ENCODE measurements at places on chromosomes 4 and X.

GRCh38 chr4:38209654-38210053 is 249.5 kb downstream of the PTTG2 start:
- no peak for DNase-seq

DNA sequence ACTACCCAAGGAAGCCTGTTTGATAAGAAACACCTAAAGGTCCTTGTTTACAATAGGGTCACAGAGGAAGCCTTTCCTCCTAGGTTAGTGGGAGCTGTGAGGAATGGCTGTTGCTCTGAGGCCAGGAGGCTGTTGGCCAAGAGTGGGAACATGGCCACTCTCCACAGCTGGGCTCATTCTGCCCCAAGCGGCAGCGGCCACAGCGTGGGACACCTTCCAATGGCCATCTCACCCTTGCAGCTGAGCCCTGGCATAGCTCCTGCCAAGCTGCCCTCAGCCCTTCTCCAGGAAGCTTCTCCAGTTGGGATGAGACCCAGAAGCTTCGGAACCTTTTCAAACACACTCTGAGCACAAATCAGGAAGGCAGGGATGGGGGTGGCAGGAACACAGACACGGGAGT is 111.8 kb upstream of the MAP3K15 start:
- no peak for DNase-seq

DNA sequence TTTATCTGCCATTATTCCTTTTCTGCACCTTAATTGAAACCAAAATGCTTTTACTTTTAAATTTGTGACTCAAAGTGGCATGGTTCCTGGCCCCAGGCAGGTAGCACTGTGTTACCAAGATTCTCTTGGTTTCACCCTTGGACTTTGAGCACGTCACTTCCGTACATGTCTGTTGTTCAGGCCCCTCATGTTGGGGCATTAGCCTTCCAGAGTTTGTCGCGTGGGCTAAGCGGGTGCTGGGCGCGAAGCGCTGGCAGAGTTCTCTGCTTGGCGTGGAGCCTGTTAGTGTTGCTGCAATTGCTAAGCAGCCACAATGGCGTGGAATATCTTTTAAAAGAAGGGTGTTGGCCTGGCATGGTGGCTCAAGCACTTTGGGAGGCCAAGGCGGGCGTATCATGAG is 14.0 kb upstream of the TADA2B start:
- DNase-seq, result no peak

- DNase-seq, result no peak
These were observed 27.5 kb upstream of the DUSP21 start for GRCh38 chrX:44816367-44816766.

DNA sequence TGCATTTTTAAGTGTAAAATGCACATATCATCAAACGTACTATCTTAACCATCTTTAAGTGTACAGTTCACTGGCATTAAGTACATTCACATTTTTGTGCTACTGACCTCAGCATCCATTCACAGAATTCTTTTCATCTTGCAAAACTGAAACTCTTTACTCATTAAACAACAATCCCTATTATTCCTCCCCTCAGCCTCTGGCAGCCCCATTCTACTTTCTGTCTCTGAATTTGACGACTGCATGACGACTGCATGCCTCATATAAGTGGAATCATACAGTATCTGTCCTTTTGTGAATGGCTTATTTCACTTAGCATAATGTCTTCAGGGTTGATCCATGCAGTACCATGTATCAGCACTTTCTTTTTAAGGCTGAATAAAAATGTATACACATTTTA is 38.7 kb downstream of the CNKSR2 start:
- no peak for DNase-seq

GRCh38 chr4:53441564-53441963 is 64.1 kb downstream of the FIP1L1 start:
- DNase-seq, result no peak

DNA sequence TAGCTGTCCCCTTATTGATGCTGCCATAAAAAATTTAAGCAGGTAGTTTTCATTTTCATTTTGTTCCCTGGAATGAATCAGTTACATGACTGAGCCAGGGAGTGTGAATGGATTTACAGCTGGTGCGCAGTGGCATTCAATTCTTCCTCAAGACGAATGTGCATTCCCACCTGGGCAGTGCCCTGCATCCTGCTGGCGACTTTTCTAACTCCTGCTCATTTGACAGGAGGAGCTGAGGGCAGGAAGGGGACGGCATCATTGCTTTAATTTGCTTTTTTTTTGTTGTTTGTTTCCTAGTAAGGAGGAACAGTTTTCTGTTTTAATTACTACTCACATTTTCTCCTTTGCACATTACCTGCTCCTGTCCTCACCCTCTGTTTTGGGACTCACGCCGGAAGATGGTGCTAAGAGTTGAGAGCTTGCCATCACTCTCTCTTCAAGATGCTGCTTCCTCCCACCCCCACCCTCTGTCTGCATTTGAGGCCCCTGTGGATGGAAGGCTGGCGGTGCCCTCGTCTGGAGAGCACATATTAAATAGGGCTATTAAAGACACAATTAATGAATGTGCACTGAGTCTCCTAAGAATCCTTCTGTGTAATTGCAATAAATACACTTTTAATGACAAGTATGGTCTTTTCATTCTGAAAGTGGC is 35.8 kb downstream of the PSAPL1 start:
- no peak for DNase-seq
